ENCODE measurements at places on chromosomes 6 and 20.

- no peak for DNase-seq
These were observed 152.1 kb upstream of the RIMS1 start for GRCh38 chr6:71733970-71734899.

- DNase-seq = no peak
These were observed 46.6 kb upstream of the EDN3 start for GRCh38 chr20:59253779-59254319.

DNA sequence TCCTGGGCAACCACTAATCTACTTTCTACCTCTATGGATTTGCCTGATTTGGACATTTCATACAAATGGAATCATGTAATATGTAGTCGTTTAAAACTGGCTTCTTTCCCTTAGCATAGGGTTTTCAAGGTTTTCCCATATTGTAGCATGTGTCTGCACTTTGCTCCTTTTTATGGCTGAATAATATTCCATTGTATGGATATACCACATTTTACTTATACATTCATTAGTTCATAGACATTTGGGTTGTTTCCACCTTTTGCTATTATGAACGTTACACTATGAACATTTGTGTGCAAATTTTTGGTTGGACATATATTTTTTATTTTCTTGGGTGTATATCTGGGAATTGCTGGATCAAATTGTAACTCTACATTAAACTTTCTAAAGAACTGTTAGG is 600.4 kb upstream of the NOX3 start:
- DNase-seq = no peak

DNA sequence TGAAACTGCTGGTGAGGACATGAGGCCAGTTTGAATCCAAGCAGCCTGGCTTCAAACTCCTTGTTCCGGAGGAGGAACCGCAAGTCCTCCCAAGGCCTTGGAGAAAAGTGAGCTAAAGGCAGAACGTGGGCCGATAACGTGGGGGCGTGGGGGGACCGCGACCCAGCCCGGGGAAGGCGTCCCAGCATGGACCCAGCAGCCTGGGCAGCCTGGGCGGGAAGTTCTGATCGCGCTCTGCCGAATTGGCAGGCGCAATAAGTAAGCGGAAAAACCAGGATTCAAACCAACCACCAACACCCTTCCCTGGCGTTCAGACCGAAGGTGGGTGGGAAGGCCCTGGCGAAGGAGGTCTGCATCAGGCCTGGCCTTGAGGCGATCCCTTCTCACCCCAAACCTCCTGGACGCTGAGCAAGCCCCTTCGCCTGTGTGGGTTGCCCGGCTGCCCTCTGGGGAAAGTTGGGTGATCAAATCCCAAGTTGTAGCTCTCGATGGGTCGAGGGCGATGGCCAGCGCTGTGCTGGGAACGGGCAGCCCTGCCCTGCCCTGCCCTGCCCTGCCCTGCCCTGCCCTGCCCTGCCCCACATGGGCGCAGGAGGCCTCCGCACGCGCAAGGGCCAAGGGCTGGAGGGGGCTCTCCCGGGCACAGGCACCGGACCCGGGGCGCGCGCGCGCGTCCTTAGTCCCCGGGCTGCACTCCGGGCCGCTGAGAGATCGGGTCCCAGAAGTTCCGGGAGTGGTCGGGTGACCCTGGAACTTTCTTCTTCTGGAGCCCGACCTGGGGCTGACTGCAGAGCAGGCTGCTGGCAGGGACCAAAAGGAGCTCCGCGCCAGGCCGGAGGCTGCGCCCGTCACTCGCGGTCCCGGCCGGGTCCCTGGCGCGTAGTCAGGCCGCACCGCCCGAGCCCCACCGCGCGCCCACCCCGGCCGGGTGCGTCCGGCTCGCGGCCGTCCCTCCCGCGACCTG is 637 bp upstream of the SLC22A3 start:
- DNase-seq = no peak

GRCh38 chr6:82741996-82742385 is 323.6 kb downstream of the UBE3D start:
- DNase-seq = no peak

- peak; percentile 30 for DNase-seq
These were observed 673 bp downstream of the CST7 start for GRCh38 chr20:24949756-24950127.

GRCh38 chr6:106677282-106677681 is 47.9 kb downstream of the QRSL1 start:
- no peak for DNase-seq

DNA sequence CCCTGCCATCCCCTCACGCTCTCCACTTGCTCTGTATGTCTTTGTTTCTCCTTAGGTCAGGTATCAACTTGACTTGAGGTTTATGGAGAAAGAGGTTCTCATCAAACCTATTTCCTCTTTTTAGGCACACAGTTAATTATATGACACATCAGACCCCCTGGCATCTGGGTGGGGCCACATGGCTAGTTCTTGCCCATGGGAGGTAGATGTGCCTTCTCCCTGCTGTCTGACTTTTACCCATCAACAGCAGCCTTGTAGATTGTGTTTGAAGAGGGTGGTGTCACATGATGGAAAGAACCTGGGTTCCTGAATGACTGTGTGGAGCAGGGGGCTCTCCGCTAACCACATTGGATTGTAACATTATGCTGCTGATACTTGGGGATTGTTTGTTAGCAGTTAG is 7.2 kb upstream of the UQCC2 start:
- DNase-seq = no peak

DNA sequence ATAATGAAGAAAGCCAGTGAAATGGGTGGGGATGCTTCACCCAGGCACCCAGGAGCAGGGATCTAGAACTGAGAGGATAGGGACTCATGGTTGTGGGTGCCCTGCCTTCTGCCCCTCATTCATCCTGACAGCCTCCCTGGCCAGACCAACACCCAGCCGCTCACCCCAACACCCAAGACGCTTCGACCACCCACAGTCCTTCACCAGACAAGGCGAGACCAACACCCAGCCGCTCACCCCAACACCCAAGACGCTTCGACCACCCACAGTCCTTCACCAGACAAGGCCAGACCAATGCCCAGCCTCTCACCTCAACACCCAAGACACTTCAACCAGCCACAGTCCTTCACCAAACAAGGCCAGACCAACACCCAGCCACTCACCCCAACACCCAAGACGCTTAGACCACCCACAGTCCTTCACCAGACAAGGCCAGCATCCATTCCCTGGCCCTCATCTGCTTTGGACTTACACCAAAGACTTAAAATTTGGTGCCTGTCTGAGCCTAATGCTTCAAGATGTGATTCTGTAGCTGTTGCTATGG is 131.5 kb downstream of the ANKRD60 start:
- no peak for DNase-seq

GRCh38 chr6:26743157-26743821 is 83.7 kb upstream of the ZNF322 start:
- DNase-seq = peak; percentile 1

DNA sequence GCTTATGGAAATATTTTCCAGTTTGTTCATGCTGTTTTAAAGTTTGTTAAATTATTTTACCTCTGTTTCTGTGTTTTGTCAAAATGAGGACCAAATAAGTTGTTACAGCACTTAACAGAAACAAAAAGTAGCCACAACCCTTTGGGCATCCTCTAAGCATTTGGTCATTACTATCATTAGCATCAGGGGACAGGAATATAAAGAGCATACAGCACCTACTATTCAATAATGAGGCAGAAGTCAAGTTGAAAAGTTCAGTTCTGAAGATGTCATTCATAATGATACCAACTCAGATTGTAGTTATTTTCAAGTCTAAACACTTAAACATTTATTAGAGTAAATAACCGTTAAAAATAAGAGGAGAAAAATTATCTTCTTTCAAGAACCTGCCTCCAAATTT is 862.3 kb upstream of the FLRT3 start:
- DNase-seq = no peak

DNA sequence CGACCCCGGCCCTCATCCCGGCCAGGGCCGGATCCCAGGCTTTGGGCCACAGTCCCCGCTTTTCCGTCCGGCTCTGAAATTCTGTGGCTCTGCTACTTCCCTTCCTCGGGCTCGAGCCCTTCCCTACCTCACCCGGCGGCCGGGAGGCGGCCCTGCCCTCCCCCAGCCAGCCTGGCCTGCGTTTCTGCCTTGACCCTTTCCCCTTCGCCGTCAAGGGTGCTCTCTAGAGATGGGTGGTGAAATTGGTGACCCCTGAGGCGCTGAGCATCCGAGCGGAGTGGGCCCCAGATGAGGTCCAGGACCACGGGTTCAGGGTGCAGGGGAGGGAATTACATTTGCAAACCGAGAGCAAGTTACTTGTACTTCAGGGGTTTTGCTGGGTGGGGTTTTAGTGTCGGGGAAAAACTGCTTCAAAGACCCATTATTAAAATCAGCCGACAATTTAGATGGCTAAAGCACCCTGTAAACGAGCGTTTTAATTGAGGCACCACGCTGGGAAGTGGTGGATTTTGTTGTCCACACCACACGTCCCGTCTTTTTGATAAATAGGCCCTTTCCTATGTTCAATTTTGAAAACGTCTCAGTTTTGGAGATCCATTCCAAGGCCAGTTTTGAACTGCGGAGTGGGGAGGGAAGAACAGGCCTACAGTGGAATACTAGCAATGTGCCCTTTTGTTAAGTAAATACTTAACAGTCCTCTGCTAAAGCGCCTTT is 9.9 kb downstream of the TFAP2A start:
- no peak for DNase-seq

- DNase-seq = no peak
These were observed 663.9 kb downstream of the DOK5 start for GRCh38 chr20:55139173-55139765.

GRCh38 chr6:157569543-157569942 is 188.6 kb downstream of the ZDHHC14 start:
- no peak for DNase-seq

DNA sequence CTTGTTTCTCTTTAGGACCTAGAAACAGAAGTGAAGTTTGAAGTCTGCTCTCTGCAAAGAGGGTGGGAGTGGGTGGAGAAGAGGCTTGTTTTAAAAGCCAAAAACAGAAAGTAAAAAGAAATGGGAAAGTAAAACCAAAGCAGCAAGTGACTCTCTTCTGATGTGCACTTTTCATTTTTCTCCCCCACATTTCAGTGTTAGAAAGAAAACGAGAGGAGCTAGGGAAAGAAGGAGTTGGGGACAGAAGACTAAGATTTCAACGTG is 1.3 kb downstream of the C6orf141 start:
- peak; percentile 1 for DNase-seq

- no peak for DNase-seq
These were observed 92.6 kb downstream of the BFSP1 start for GRCh38 chr20:17438436-17439039.

DNA sequence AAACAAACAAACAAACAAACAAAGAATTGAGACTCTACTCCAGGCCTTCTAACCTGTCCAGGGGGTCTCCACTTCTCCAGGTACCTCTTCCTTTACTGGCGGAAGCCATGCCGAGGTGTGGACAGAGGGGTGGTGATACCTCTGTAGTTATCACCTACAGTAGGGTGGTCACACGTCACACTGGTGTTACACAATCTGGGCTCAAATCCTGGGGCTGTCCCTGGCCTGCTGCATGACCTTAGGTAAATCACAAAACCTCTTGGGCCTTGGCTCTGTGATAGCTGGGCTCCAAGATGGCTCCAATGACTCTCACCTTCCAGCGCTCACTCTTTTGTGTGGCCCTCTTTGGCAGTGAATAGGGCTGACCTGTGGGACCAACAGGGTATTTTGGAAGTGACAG is 76.8 kb upstream of the ZNFX1 start:
- no peak for DNase-seq

- DNase-seq = no peak
These were observed 46.9 kb downstream of the DLGAP4 start for GRCh38 chr20:36352843-36353553.

DNA sequence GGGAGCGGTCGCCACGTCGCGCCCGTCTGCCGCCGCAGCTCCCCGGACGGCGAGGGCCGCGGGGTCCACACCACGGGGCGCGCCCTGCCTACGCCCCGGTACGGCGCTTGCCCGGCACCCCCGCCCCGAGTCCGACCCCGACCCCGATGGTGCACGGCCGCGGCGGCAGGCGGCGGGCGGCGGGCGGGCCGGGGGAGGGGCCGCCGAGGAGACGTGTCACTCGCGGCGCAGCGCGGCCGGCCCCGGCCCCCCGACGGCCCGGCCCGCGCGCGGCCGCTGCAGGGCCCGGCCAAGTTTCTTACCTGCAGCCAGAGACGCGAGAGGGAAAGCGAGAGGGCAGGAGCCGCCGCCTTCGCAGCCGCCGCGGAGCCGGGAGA is 328 bp downstream of the RRBP1 start:
- DNase-seq = no peak

GRCh38 chr6:141675957-141676356 is 456.8 kb upstream of the GJE1 start:
- no peak for DNase-seq

DNA sequence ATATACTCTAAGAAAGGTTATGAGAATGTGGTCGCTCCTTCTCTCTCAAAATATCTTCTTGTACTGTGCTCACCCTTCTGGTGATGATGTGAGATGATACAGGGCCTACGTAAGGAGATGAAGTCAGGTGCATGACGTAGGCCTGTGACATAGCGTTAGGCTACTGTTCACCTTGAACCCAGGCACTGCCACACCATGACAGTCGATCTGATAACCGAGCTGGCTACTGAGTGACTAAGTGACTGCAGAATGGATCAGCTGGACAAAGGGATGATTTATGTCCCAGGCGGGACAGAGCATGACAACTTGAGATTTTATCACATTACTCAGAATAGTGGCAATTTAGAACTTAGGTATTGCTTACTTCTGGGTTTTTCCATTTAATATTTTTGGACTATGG is 11.2 kb downstream of the SLC24A3 start:
- no peak for DNase-seq

DNA sequence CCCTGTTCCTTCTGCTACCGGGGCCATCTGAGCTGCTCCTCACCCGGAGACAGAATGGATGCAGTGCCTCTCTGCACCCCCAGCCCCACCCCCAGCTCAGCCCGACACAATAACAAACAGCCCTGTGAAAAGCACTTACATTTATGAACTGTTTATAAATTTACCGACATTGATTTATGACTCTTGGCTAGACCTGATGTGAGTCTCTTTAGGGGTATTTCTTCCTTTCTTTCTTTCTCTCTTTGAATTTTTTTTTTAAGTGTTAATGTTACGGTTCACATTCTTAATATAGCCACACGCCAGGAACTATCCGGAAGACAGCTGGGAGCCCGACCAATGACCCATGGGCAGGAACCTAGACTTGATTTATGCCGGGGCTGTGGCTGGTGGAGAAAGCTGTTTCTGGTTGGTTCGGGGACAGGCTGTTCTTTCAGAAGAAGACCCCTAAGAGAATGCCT is 266.3 kb downstream of the CDC5L start:
- no peak for DNase-seq

DNA sequence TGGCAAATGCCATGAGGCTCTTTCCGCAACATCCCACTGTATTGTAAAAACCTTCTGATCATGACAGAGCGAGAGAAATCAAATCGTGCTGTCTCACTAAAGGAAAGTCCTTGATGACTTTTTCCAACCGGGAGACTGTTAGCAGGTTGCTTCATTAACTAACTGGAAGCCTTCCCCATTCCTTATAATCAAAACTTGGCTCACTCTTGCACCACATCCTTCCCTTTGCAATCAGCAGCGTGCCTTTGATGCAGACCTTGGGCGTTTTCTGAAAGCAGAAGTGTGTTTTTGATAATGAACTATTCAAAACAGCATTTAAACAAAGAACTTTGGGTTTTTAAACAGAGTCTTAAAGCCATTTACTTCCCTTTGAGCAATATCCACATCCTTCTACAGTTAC is 96.2 kb upstream of the CNR1 start:
- DNase-seq = peak; percentile 59

GRCh38 chr6:85417336-85417735 is 32.5 kb upstream of the NT5E start:
- no peak for DNase-seq

- no peak for DNase-seq
These were observed 8.9 kb downstream of the CD164 start for GRCh38 chr6:109373331-109373730.

All from inflammatory macrophage (primary cell).